Naive thymus-derived CD8-positive, alpha-beta T cell (primary cell): ENCODE measurements at places on chromosomes 6 and 20. TPM values are rescaled to one million over a fixed set of nuclear protein-coding genes. Genes with fewer than 3 reads are reported as not detected.

- no peak for DNase-seq
Observed at GRCh38 chr6:97175806-97176205, 107.2 kb downstream of the MMS22L start.

DNA sequence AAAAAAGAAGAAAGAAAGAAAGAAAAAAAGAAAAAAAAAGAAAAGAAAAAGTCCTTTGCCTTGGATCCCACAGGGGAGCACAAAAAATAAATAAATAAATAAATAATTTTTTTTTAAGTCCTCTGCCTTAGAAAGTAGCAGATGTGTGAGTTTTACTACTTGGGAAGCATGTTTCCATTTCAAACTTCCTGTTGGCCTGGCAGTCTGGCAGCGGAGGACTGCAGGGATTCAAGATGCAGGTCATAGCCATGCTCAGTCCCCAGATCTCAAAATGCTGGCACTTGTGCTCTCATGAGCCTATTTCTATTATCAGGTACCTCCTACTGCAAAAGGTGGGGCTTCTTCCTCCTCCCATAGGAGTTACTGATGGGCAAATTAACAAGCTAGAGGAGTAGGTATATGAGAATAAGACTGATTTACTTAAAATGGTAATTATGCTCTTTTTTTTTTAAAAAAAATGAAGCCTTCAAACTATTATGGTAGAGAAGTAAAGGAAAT lies 54.2 kb upstream of the MAP7 start:
- DNase-seq, result no peak

DNA sequence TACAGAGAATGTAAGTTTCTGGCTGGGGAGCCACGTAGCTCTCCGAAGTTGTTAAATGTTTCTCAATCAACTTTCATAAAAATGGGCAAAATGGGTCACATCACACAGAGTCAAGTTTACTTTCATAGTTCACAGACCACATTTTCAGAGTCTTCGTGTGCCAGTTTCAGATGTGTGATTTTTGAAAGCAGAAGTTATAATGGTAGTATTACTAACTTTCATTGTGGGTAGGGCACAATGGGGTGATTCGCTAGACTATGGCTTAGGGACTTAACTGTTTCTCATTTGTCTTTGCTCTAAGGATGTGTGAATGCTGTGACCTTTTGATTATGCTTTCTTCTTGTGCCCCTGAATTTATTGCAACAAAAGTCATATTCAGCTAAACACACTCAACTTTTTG lies 109.0 kb upstream of the SUPT3H start:
- no peak for DNase-seq

GRCh38 chr6:150322466-150322871 lies 46.3 kb upstream of the IYD start:
- DNase-seq, result no peak

DNA sequence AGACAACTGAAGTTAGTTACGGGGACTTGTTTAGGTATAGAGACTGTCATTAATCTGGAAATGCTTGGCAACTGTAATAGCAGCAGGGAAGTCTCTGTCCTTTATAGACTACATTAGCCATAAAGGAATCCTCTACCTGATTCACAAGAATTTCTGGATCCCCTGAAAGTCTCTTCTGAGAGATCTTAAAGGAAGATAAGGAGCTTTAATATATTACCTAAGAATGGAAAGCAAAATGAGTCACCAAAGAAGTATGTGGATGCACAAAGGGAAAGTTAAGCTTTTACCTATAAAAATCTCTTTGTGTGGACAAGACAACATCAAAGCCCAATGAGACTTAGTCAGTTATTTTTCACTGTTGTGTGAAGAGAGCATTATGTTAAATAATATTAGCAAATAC lies 92.2 kb upstream of the RSPO3 start:
- no peak for DNase-seq

DNA sequence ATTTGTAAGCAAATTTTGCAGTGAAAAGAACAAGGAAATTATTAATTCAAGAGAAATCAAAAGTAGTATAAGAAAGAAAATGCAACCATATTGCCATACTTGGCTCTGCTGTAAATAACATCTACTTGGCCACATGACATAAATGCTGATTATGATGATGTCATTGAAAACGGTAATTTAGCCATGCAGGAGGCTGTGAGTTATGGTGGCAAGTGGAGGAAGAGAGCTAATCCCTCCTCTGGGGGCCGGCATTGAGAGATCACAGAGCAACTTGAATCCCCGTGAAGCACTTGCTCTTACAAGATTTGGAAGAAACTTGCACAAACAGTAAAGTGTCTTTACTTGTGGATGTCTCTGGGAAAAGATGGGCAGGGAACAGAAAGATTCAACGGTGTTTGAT lies 456.6 kb downstream of the PREX1 start:
- DNase-seq, result no peak

- no peak for DNase-seq
Observed at GRCh38 chr6:34793877-34794276, 2.0 kb downstream of the BLTP3A start.

DNA sequence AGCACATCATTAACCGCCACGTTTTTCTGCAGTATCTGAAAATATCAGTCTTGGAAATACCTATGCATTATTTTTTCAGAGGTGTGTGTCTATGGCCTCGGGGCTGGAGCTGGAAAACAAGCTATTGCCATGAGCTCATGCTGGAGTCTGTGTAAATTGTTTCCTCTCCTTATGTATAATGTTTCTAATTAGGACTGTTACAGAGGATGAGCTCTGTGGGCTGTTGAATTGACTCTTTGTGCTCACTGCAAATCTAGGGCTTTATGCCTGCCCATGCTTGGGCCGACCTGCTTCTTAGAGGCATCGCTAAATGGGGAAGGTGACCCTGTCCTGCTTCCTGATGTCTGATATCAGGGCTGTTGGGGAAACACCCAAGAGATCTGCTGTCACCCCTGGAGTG lies 80.8 kb upstream of the SLC22A16 start:
- no peak for DNase-seq

DNA sequence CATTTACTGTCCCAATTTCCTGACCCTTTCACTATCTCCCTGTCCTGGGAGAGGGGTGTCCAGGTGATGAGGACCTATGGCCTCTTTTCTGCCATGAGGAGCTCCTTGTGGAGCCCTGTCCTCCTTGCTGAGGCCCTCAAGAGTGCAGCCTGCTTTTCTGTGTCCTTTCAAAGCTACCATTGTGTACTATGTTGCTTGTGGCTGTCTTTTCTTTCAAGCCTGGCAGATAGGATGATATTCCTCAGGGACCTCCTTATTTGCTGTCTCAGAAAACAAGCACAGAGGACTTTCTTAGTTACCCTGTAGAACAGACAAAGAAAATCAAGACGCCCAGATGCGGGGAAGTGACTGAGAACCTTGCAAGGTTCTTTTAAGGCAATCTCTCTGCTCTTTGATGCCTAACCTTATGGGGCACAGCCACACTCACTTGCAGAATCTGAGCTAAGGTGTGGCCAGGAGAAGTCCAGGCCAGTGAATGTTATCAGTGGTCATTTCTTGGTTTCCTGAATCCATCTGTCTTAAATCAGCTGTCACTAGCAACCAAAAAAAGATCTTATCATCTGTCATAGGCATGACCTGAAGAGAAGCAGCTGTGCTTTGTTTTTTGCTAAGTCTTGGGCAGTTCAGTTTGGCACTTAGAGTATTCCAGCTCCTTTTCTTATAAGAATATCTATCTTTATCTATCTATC lies 17.2 kb downstream of the CARMIL1 start:
- DNase-seq, result peak; percentile 2

SMAP1 gene
- total RNA-seq, result 23.6 TPM

GRM4 gene
- not detected for total RNA-seq

CLPSL2 gene
- total RNA-seq, result not detected
